ENCODE measurements at places on chromosomes 4 and X.

DNA sequence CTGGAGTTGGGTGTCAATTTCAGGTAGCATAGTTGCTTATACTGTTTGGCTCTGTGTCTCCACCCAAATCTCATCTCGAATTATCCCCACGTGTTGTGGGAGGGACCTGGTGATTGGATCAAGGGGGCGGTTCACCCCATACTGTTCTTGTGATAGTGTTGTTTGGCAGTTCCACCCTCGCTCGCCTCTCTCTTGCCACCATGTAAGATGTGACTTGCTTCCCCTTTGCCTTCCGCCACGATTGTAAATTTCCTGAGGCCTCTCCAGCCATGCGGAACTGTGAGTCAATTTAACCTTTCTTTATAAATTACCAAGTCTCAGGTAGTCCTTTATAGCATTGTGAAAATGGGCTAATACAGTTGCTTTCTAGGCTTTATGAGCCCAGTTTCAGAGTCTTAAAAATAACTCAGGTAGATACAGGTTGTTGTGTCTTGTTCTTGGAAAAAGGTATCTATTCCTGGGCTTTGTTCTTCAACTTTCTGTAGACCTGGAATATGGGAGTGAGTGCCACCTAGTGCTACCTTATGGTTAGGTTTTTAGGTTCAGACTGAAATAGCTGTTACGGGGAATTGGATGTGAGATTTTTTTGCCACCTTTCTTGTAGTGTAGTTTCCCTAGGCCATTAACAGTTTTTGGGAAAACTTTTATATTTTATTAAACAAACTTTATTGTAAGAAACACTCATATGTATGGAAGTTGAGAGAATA is 15.6 kb downstream of the PGK1 start:
- DNase-seq, result peak; percentile 19

- no peak for DNase-seq
Measured at GRCh38 chr4:180640193-180640592, 1603.0 kb upstream of the TENM3 start.

GRCh38 chr4:140719686-140720085 is 36.5 kb downstream of the TBC1D9 start:
- DNase-seq, result peak; percentile 43

GRCh38 chr4:102641793-102642192 is 119.0 kb downstream of the MANBA start:
- no peak for DNase-seq

DNA sequence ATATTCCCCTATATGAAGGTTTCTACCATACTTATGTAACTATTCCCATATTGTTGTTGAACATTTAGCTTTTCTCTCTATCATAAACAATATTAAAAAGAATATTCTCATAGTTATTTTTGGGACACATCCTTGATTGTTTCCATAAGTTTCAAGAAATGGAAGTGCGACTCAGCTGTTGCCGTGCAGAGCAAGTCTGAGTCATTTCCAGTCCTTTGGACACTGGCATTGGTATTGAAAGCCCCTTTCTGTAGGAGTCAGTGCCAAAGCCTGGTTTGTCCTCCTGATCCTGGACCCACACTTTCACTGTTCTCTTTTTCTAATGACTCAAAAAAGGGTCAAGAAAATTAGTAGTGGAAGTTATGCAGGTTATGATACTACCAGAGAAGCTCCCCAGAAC is 108.3 kb upstream of the DIAPH2 start:
- DNase-seq, result no peak

DNA sequence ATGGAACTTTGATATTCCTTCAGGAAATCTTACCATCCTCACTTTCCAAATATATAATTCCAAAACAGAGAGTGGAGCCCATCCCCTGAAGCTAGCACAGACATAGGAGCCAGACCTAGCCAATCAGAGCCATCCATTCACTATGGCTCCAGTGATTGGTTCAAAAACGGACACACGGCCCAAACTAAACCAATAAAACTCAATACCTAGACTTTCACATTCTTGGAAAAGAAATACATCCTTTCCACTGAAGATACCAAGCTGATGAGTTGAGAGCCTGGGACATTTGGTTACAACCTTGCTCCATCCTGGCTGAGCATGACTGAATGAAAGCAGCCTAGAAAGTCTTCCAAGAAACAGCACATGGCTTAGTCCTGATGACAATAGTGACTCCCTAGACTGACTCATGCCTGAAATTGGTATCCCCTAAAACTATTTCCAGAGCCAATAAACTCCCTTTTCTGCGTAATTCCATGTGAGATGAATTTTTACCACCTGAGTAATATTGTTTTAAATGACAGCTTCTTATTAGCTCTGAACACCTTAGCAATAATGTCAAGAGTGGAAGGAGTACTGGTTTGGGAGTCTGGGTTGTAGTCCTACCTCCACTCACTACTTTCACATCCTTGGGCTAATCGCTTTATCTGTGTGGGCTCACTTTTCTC is 189.6 kb upstream of the LNX1 start:
- no peak for DNase-seq

DNA sequence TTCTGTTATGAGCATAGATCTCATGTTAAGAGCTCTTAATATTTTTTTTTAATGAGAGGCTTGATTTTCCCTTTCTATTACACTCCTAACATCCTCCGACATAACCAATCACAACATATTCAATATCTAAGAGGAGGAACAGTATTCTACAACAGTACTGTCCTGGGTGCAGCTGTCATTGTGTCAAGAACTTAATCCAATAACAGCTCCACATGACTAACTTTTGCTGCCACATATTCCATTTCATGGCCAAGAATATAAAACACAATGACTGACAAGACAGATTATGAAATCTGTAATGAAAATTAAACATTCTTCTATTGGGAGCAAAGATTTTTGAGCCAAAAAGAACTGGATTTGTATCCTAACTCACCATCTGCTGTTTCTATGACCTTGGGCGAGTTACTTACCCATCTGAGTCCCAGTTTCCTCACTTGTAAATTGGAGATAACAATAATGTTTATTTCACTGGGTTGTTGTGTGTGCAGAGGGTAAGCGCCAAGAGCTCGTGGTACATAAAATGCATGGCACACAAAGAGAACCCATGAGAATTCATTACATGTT is 405.6 kb downstream of the SPRY1 start:
- DNase-seq, result no peak

DNA sequence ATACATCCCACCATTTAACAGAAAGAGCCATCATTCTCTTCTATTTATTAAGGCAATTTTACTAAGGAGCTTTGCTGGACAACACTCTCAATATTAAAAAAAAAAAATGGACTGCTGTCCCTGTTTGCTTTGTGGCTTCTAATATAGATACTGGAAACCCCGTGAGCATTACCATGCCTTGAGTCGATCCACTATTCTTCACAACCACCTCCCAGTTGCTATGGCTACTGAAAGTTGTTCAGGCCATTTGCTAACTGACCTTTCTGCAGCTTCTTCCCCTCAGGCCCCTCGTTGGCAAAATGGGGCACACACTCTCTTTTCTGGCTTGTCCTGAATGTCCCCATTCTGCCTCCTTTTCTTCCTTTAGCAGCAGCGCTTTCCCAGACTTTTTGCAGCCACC is 340.4 kb downstream of the NR3C2 start:
- no peak for DNase-seq

DNA sequence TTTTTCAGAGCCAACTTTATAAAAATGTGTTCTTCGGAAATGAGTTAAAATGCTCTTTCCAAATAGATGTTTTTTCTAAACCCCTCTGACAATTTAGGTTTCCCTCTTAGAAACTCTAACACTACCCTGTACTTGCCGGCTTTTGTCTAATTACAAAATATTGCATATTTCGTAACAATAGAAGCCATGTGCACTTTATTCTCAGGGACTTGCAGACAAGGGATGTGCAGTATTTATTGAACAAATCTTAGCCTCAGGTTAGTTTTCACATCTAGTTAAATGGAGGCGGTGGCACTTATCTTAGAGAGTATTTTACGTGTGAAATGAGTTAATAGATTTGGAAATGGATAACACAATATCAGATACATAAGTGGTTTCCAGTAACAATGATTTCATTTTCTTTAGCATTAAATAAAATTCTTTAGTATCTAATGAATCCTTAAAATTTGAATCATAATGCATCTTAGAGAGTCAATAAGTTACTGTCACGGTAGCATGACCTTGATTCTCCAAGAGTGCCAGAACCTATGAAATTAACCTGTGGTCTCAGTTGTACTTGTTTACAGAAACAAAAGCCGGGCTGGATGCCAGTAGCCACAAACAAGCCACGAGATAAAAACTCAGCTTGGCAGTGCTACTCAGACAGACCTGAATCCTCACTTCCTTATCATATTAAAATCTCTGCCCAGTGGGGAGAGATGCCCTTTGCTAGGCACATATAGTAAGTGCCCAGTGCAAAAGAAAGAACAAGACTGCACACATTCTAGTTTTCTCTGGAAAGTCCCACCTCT is 772 bp upstream of the PABPC4L start:
- DNase-seq, result no peak

GRCh38 chr4:135244056-135244455 is 1042.5 kb upstream of the PABPC4L start:
- no peak for DNase-seq

- DNase-seq, result no peak
Measured at GRCh38 chr4:90071289-90072235, 55.6 kb upstream of the CCSER1 start.

- no peak for DNase-seq
Measured at GRCh38 chr4:32830160-32830559, 2110.0 kb downstream of the PCDH7 start.

DNA sequence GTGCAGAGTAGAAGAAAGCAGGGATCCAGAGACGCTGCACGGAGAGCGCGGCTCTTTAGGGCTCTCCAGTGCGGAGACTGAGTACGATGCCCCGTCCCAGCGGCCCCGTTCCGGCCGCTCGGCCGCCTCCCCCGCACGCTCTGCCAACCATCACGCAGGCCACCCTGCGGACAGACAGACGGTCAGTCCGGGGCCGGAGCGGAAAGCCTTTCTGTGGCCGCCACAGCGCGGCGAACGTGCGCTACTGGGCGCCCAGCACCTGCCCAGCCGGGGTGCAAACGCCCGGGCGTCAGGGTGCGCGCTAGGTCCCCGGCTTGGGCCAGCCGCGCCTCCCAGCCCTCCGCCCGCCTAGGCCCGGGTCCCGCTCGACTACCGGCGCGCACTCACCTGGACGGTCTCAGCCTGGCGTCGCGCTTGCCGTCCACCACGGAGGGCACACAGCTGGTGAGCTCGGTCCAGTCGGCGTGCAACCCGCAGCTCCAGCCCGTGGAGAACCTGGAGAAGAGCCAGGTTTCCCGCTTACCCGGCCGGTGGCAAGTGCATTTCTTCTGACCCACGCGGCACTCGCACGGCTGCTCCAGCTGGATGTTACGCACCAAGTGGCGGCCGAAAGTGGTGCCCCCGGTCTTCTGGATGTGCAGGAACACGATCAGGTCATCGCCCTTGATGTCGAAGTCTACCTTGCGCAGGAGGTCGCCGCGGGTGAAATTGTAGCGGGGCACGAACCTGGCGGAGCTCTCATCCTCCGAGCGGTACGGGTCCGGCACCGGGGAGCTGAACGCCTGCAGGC is 1.8 kb downstream of the HS6ST2 start:
- no peak for DNase-seq

DNA sequence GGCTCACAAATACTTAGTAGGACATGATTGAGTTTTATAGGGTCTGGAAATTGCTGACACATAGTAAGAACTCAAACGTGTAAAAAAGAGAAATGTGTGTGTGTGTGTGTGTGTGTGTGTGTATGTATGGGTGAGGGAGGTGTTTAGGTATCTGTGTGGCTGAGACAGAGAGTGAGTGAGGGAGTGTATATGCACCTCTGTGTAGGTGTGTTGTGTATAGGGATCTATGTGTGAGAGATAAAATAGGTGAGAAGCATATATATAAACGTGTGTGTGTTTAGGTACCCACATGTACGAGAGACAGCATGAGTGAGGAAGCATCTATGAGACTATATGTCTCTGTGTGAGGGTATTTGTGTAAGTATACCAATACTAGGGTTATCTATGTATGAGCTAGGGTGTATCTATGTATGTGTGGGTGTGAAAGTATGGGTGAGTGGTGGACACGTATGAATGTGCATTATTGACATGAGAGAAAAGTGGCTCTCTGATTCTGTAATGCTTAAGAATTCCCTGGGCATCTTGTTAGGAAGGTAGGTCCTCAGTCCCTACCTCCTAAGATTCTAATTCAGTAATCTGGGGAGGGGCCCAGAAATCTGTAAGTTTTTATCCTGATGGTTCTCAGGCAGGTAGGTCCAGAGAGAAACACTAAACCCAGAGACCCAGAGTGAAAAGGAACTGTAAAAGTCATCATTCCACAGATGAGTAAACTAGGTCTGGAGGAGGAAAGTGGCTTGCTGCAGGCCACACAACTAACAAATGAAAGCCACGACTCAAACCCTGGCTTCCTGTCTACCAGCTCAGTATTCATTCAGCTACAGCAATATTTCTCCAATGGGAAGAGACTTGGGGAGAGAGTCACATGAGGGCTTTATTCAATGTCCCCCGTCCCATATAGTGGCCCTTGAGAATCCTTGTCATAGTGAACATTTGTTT is 237.0 kb downstream of the IDS start:
- peak; percentile 18 for DNase-seq

GRCh38 chr4:95551653-95552052 is 2.9 kb upstream of the UNC5C start:
- DNase-seq, result no peak

DNA sequence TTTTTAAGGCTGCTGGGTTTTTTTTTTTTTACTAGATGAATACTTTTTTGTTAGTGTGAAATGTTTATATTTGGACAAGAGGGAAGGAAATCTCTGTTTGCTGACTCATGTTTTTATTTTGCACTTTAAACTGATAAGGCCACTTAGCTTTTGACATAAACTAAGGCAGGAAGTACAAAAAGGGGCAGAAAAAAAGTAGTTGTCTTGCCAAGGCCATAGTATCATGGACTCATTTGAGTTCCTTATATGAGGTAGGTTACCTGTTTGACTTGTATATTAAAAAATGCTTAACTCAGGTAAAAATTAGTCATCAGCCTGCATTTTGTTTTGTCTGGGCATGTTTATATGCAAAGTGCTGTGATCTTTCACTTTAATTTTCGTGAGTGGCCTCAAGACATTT is 26.0 kb downstream of the SMAD1 start:
- DNase-seq, result no peak

DNA sequence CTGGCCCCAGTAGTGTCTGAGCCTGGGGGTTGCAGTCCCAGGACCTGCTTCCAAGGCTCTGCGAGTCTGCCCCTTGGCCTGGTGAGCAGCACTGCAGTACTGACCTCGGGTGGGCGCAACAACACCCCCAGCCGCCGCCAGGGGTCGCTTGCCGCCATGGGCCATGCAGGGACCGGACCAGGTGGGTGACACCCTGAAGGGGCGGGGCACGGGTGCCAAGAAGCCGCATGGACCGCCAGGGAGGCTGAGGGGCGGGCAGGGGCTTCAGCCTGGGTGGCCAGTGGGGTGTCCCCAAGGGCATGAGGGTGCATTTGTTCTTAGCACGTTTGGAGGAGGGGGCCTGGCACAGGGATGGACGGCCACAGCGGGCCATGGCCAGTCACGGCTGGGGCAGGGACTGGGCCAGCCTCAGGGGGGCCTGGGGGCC is 25.0 kb downstream of the TACC3 start:
- peak; percentile 88 for DNase-seq

GRCh38 chr4:172726001-172726423 is 442.6 kb upstream of the GALNT7 start:
- no peak for DNase-seq

GRCh38 chr4:25343671-25344070 is 31.1 kb downstream of the ZCCHC4 start:
- DNase-seq, result no peak

GRCh38 chr4:37601531-37601930 is 84.6 kb downstream of the RELL1 start:
- no peak for DNase-seq

- no peak for DNase-seq
Measured at GRCh38 chr4:16505267-16505666, 279.0 kb upstream of the TAPT1 start.

Measured in GM12865 (cell line).